ENCODE measurements at places on chromosomes 7 and 10.

- DNase-seq = no peak
Observed at GRCh38 chr7:73971704-73972341, 56.1 kb upstream of the ELN start.

DNA sequence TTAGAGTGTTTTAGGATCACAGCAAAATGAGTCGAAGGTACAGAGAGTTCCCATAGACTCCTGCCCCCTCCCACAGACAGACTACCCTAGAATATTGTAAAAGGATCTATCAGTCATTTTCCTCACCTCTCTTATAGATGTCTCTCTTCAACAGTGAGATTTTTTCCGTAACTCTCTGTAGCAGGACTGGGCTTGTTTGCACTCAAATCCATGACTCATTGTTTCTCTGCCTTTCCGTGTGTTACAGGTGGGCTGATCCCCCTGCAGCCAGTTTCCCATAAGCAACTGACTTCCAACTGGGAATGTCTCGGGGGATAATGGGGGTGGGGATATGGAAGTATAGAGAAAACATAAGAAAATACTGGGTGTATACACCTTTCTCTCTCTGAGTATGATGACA is 921.0 kb downstream of the GATA3 start:
- DNase-seq = no peak

- DNase-seq = no peak
Observed at GRCh38 chr7:152369518-152369917, 66.3 kb downstream of the KMT2C start.

GRCh38 chr10:79285315-79286197 is 61.7 kb upstream of the PPIF start:
- no peak for DNase-seq

- DNase-seq = no peak
Observed at GRCh38 chr7:17037356-17037755, 155.6 kb upstream of the AGR3 start.

- no peak for DNase-seq
Observed at GRCh38 chr10:80070057-80070456, 8.4 kb upstream of the TMEM254 start.

- no peak for DNase-seq
Observed at GRCh38 chr10:1174022-1174421, 117.8 kb downstream of the WDR37 start.

GRCh38 chr7:4523219-4523618 is 158.9 kb upstream of the FOXK1 start:
- no peak for DNase-seq

GRCh38 chr10:125085258-125086054 is 74.9 kb downstream of the CTBP2 start:
- DNase-seq = no peak

Data from amniotic stem cell (primary cell).